Skin of body (tissue), 3 donors: ENCODE measurements at places on chromosomes 2 and 18.

- DNase-seq: no peak
These were observed 120.4 kb downstream of the ZNF516 start for GRCh38 chr18:76374330-76375281.

DNA sequence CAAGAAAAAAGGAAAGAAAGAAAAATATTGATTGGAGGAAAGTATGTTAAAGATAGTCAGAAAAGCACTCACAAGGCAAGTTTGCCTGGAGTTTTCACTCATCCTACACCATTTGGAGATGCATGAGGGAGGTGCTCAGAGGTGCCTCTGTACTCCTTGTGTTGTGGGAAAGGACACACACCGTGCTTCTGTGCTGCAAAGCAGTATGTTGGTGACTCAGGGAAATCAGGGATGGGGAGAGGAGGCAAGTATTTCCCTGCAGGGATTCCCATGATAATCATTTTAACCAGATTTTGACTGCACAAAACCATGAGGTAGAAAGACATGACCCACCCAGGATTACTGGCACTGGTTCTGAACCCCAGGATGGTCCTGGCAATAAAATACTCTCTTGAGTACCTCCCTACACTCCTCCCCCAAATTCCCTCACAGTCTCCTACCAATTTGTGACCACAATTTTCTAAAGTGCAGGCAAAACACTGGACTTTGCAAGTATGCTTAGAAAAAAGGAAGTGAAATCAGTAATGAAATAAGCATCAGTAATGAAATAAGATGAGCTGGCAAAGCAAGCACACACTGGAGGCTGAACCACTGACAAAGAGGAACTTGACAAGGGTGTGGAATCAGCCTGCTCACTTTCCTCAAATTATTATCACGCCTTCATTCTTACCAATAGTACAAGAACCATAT, 155.5 kb upstream of the ACVR2A start:
- no peak for DNase-seq

DNA sequence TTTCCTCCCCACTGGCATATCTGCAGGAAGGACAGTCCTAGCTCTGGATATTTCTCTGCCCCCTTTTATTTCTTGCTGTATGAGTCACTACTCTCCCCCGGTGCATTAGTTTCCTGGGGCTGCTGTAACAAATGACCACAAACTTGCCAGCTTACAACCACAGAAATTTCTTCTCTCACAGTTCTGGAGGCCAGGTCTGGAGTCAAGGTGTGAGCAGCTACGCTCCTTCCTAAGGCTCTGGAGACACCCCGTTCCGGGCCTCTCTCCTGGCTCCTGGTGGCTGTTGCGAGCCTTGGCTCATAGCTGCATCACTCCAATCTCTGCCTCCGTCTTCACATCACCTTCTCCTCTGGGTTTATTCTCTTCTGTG, 34.1 kb downstream of the PTPRM start:
- no peak for DNase-seq

DNA sequence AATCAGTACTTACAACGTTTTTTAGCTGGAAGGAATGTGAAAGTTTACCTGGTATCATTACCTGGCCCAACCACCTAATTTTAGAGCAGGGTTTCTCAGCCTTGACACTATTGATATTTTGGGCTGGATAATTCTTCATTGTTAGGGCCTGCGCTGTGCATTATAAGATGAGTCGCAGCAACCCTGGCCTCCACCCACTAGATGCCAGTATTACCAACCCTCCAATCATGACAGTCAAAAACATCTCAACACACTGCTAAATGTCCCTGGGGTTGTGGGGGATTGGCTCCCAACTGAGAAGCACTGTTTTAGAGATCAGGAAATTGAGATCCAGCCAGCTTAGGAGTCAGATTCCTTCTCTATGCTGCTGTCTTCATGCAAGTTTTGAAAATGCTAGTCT, 265.3 kb upstream of the TCF4 start:
- no peak for DNase-seq

- DNase-seq: no peak
These were observed 228.9 kb downstream of the CELF4 start for GRCh38 chr18:37336568-37337285.

DNA sequence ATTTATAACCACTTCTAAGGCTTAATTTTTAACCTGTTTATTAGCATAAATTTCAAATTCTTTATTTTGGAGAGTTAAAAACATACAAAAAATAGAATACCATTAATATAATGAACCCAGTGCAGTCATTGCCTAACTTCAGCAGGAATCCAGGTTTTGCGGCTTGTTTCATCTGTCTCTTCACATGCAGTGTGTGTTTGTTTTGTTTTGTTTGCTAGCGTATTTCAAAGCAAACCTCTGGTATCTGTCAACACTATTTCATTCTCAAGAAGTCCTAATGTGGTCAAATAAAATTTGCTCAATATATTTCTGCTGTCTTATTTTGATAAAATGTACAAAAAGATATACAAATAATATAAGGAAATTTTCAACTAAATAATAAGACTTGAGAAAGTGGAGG, 328.5 kb downstream of the AGPS start:
- DNase-seq: no peak

- DNase-seq: no peak
These were observed 608.3 kb downstream of the ERBB4 start for GRCh38 chr2:211930331-211930730.

- no peak for DNase-seq
These were observed 72.8 kb downstream of the MEIS1 start for GRCh38 chr2:66507673-66508201.
